ENCODE measurements at places on chromosomes 7 and 10.

- DNase-seq, result no peak
Observed at GRCh38 chr7:149670288-149670687, 103.1 kb downstream of the ZNF467 start.

GRCh38 chr7:70456719-70457118 lies 675.2 kb upstream of the GALNT17 start:
- no peak for DNase-seq

DNA sequence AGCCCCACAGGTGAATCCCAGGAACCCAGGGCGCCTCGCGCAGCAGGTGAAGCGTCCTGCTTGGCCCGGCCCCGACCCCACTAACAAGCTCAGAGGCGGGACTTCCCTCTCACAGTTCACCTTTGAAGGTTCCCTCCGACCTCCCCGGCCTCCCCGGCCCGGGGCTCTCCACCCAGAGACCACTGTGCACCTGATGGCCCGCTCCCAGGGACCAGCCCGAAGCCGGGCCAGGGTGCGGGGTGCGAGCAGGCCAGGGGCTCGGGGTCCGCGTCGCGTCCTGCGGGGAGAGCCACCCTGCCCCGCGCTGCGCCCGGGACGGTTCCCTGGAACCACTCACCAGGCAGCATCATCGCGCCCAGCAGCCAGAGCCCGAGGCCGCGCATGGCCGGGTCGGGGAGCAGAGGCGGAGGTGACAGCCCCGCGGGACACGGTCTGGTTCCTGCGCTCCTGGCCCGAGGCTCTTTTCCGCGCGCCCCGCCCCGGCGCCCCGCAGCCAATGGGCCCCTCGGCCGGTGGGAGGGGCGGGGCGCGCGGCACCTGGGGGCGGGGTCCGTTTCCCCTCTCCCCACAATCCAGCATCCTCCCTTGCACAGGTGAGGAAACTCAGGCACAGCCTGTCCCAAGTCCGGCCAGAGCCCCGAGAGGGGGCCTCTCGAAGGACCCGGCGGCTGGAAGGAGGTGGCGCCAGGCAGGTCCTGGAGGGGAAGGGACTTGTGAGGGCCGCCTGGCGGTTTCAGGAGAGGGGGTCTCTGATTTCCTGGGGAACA lies at the start of gene ADAM8:
Gene ADAM8, minus strand, starts transcription at position 434 of the 767 bp plus-strand sequence. Its CDS starts 51 bp downstream, at position 383.
- peak; percentile 54 for DNase-seq

DNA sequence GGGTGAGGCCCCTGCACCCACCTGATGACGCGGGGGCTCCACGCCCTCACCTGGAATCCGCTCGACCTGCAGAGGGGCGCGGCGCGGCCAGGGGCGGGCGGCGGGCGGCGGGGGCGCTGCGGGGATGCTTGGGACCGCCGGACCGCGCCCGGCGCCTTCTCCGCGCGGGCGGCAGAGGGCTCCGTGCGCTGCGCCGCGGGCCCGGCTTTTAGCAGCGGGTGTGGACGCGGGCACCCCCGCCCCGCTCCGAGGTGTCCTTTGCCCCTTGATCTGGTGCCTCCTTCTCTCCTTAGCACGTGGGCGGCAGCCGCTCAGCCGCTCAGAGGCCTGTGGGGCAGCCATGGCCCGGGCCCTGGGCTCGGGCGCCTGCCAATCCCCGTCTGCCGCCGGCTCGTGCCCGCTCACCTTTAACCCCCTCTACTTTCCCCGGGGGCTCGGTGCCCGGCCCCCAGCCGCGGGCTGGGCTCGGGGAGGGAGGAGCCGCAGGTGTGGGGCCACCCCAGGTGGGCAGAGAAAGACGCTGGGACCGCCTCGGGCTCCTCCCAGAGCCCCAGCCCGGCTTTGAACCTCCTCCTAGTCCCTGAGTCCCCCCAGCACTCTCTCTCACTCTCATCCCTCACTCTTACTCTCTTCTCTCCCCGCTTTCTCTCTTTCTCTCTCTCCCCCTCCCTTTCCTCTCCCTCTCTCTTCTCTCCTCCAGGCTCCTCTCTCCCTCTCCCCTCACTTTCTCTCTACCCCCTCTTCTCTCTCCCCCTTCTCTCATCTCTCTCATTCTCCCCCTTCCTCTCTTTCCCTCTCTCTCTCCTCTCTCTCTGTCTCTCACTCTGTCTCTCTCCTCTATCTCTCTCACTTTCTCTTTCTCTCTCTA lies 19.7 kb upstream of the VPS37D start:
- no peak for DNase-seq

DNA sequence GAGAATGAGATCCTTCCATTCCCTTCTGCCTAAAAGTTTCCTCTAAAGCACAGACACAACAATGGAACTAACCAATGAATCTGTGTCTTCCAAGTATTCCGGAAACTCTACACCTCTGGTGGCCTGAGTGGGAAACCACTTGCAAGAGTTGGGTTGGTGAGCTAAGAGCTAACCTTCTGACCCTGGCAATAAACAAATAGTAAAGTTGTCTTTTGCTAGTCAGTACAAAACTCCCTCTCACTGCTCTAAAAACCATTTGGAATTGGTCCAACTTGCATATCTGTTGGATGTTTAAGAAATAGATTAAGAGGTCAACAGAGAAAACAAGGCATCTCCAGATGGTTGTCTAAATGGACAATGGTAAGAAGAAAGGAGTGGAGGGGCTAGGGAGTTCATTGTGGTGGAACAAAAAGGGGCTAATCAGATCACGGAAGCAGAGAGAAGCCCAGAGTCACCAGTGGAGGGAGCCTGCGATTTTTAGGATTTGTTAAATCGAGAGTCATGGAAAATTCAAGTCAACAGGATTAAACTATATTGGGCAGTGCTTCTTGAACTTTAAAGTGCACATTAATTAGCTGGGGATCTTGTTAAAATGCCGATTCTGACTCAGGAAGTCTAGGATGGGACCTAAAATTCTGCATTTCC lies 192.3 kb downstream of the EVX1 start:
- no peak for DNase-seq

DNA sequence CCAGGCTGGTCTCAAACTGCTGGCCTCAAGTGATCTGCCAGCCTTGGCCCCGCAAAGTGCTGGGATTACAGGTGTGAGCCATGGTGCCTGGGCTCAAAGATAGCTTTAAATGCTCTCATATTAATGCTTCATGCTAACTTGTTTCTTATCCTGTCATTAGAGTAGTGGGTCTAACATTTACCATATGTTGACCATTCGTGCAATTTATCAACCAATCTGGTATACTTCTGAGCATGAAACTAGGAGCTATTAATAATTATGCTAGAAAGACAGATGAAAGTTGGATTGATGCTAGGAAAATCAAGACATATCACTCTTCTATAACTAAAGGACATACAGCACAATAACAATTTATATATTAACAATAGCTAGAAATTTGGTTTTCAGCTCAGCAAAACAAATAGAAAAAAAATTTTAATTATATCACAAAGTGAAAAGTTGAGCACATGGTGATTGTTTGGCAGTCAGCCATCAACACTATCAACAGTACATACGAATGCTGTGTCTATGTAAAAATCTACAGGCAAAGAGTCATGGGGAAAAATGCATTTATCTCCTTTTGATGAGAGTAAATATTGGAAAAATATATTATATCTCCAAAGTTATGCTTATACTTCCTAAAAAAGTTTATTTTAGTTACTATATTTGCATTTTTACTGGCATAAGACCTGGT lies 112.1 kb upstream of the ABCB5 start:
- DNase-seq, result no peak

- no peak for DNase-seq
Observed at GRCh38 chr7:157056957-157057902, 46.8 kb upstream of the MNX1 start.

GRCh38 chr10:112852306-112852705 lies 97.7 kb upstream of the TCF7L2 start:
- no peak for DNase-seq

- no peak for DNase-seq
Observed at GRCh38 chr10:35946556-35946955, 304.5 kb upstream of the FZD8 start.

GRCh38 chr7:297611-298374 lies 7.8 kb downstream of the FOXL3 start:
- DNase-seq, result no peak

DNA sequence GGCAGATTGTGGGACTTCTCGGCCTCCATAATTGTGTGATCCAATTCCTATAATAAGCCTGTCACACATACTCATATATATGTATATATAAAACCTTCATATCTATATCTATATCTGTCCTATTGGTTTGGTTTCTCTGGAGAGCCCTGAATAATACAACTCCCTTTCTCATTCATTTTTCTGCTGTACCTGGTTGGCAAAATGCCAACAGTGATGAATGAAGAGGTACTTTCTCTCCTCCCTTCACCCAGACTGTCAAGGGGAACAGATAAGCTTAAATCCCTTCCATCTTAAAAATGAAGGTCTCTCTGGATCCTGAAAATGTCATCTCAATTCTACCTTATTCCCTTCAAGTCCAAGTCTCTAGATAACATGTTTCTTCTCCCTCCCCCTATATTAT lies 60.3 kb upstream of the FOXP2 start:
- DNase-seq, result no peak

DNA sequence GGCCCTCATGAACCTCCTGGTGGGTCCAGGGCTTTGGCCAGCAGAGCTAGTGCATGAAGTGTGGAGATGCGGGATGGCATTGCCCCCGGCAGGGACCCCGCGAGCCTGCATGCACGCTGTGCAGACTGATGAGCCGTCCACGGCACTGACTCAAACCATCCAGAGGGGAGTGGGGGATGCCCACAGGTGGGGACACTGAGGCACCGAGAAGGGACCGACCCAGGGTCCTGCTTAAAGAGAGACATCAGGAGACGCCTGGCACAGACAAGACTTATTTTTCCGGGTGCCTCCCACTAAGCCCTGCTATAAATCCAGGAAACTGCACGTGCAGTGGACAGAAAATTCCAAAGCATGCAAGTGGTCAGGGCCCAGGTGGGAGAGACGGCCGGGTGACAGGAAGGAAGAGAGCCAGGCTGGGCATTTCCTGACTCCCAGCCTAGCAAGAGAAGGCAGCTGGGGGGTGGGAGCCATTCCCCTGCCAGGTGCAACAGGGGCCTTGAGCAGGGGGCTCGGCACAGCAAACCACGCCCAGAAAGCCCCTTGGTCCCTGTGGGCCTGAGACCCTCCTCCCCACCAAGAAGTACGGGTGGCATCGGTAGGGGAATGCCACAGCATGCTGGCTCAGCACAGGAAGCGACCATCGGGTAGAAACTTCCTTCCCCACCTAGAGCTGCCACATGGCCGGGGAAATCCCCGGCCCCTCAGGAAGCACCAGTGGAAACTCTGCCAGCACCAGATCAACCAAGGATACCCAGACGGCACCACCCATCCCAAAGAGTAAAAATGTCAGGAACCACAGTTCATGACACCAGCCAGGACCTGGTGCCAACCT lies 91.5 kb downstream of the FOXL3 start:
- DNase-seq, result no peak

- no peak for DNase-seq
Observed at GRCh38 chr7:13198727-13199126, 511.3 kb downstream of the ARL4A start.

- DNase-seq, result no peak
Observed at GRCh38 chr7:106693677-106694353, 32.9 kb upstream of the CCDC71L start.

DNA sequence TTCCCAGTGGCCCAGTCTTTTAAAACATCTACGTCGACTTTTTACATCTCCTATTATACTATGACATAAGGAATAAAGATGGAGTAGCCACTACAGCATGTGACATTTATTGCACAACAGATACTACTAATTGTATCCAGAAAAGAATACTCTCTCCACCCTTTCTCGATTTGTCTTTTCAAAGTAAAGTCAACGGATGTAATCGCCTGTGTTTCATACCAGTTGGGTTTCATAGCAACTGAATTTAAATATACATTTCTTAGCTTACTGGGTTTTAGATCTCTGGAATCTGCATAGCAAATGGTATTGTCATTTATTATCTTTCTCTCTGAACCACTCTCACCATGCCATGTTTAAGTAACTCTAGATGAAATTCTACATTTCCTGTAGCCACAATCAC lies 86.4 kb upstream of the TRIL start:
- DNase-seq, result no peak

- no peak for DNase-seq
Observed at GRCh38 chr7:1345796-1346755, 113.2 kb downstream of the MICALL2 start.

DNA sequence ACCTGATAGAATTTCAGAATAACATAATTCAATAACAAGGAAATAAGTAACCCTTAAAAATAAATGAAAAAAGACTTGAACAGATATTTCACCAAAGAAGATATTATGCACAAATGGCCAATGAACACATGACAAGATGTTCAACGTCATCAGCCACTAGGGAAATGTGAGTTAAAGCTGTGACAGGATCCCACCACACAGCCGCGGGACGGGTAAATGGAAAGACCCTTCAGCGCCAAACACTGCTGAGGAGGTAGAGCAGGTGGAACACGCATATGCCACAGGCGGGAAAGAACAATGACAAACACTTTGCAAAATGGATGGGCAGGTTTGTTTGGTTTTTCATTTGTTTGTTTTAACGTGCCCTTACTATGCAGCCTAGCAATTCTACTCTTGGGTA lies 86.1 kb upstream of the RNF32 start:
- DNase-seq, result no peak

DNA sequence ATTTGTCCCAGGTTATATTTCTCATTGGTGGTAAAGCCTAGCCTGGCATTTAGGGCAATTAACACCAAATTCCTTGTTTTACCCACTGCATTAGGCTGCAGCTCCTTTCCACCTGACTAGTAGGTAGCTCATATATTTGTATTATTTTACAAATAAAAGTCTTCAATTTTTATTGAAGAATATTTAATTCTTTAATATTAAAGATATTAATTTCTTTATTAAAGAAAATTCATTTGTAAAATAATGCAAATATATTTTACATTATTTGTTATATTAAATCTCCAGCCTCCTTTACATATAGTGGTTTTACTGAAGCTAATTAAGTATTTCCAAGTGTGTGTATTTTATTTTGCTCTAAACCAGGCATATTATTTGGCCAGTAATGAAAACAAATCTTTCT lies 361.2 kb downstream of the GPR158 start:
- no peak for DNase-seq

GRCh38 chr7:73638911-73639310 lies 14.6 kb upstream of the MLXIPL start:
- no peak for DNase-seq

GRCh38 chr7:10472115-10472514 lies 501.6 kb upstream of the PHF14 start:
- no peak for DNase-seq

DNA sequence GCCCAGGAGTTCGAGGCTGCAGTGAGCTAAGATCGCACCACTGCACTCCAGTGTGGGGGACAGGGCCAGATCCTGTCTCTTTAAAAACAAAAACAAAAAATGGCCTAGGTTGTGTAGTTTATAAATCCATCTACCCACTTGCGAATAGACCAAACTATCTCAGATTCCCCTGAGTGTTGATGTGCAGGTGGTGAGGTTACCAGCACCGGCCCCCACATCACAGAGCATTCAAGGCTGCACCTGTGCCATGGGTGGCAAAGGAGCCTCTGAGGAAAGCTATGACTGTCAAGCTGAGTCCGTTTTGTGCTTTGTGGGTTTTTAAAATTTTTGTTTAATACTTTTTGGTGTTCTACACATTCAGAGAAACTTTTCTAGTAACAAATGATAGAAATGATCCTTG lies 30.8 kb upstream of the CACUL1 start:
- DNase-seq, result no peak
